ENCODE measurements at places on chromosomes 6 and 20.

DNA sequence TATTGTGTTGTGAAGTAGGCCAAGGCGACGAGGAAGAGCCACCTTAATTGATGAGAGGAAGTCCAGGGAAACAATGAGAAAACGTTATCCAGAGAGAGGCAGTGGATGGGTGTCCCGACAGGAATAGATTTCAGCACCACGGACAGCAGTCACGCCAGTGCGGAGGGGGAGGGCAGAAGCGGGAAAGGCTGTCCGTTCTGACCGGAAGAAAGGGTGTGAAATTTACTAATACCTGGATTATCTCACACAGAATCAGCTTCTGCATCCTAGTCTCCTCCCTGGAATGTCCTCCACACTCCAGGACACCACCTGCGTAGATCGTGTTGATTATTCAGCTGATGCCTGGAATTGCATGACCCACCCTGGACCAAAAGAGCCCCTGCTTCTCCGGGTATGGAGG is 7.4 kb upstream of the BPIFA3 start:
- no peak for DNase-seq

DNA sequence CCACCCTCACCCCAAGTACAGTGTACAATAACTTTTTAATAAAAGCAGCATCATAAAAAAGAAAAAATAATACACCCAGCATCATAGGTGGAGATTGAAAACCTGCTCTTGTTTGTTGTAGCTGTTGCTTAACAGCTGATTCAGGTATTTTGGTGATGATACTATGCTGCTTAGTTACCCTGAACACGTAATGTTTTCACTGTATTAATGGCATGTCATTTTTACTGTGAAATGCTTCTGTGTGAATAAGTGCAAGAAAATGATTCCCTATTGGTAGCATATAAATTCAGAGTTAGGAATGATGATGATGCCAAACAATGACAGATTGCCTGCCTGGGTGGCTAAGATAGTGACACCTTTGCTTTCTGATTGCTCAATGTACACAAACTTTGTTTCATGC is 405.7 kb downstream of the HDGFL1 start:
- DNase-seq, result no peak

- DNase-seq, result no peak
Observed at GRCh38 chr6:140108167-140108566, 733.7 kb upstream of the CITED2 start.

DNA sequence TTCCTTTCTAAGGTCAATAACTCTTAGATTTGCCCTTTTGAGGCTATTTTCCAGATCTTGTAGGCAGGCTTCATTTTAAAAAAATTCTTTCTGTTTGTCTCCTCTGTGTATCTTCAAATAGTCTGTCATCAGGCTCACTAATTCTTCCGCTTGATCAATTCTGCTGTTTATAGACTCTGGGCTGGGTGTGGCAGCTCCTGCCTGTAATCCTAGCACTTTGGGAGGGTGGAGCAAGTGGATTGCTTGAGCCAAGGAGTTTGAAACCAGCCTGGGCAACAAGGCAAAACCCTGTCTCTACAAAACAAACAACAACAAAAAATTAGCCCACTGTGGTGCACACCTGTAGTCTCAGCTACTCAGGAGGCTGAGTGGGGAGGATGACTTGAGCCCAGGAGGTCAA is 40.0 kb upstream of the SCP2D1 start:
- no peak for DNase-seq

DNA sequence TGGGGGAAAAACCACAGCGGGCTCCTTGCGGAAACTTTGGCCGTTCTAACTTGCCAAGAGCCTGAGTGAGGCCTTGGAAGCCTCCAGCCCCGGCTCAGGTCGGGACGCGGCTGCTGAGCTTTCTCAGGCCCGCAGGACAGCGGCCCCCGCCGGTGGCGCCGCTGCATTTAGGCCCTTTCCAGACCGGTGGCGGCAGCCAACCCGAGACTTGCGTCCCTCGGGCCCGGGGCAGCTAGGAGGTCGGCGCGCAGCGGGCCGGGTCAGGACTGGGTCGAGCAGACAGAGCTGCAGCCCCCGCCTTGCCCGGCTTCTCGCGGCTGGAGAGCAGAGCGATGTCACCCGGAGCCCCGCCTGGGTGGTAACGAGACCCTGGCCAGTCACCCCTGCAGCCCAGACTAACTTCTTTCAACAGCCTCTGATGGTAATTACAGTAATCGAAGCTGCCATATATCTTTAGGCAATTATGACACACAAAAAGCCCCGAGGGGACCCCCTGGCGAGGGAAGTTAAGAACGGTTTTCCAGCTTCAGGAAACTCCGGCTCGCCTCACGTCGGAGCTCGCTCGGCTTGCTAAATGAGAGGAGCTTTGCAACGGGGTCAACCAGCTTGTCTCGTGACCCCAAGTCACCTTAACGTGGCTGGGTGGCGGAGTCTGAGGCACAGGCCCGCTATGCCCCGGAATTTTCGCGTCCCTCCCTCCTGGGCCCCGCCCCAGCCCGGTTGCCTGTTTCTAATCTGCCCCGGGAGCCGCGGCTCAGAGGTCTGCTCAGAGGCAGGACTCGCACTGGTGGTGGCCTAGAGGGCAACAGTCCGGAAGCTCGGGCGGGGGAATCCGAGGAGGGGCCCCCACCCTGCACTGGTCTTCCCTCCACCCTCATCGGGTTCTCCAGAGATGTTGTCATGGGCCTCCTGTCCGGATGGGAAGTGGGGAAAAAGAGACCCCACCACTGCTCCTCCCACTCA is 3.0 kb downstream of the NR2E1 start:
- no peak for DNase-seq

DNA sequence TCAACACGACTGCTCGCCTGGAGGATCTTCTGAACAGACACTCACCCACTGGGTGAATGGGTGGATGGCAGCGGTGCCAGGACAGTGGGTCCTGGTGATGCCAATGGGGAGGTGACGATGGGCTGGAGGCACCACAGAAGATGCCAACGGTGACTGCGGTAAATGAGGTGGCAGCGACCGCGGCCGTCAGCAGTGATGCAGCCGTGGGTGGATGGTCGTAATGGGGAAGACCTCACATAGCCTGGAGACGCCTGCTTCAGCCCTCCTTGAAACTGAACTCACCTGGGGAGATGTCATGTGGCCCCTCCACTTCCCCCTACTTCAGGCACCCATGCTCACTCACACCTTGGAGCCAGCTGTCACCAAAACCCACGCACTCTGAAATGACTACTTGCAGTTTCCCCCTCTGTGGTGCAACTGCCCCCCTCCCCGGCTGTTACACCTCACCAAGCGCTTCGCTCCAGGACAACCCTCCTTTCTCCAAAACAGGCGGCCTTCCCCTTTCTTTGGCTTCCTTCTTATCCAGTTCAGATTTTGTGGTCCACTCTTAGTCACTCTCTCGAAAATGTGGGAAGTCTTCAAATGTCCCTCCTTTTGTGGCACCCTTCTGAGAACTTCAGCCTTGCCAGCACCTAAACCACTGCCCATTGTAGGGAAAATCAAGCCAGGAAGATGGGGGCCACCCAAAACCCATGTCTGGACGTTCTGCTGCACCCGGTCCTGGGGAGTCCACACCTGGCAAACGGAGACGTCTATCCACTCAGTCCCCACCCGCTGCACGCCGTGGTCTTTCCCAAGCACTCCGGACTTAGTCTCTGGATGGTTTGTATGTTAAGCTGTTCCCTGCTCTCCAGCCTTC is 10.4 kb upstream of the ABHD16B start:
- DNase-seq, result no peak

- DNase-seq, result no peak
Observed at GRCh38 chr20:40050596-40050995, 638.4 kb downstream of the MAFB start.

GRCh38 chr20:22768266-22769178 is 184.2 kb upstream of the FOXA2 start:
- DNase-seq, result no peak

GRCh38 chr20:63317601-63318291 is 24.8 kb downstream of the COL20A1 start:
- no peak for DNase-seq

- DNase-seq, result no peak
Observed at GRCh38 chr6:102216232-102216631, 822.7 kb downstream of the GRIK2 start.

- DNase-seq, result no peak
Observed at GRCh38 chr6:31426395-31427354, 23.3 kb downstream of the MICA start.

- no peak for DNase-seq
Observed at GRCh38 chr20:51385646-51386530, 156.6 kb downstream of the NFATC2 start.
